ENCODE measurements at places on chromosomes 2 and 18.

DNA sequence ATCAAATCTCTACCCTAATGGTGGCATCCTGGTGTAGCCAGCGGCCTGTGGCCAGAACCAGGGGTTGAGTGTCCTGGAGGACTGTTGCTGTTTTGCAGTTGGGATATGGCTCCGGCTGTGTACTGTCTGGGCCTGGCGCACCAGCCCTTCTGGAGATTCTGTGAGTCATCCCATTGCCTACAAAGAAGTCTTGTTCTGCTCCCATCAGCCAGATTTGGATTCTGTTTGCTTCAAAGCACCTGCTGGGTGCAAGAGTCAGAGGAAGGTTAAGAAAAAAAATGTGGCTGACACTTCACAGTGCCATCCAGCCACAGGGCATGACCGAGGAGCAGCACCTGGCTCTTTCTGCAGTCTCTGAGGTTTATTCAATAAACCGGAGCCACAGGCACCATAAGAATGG lies 41.0 kb upstream of the ASAP2 start:
- DNase-seq, result no peak

DNA sequence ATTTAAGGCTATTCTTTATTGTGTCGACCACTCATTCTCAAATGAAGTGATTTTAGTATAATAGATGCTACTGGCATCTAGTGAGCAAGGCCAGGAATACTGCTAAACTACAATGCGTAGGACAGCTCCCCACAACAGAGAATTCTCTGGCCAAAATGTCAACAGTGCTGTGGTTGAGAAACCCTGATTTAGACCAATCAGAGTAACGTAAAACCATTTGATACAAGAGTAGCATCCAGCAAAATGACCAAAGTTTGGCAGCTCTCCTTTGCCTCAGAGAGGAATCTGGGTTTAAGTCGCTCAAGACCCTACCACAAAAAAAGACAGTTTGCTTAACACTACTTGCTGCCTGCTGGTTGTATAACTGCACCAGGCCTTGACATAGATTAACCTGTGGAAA lies 37.0 kb upstream of the TTN start:
- no peak for DNase-seq

DNA sequence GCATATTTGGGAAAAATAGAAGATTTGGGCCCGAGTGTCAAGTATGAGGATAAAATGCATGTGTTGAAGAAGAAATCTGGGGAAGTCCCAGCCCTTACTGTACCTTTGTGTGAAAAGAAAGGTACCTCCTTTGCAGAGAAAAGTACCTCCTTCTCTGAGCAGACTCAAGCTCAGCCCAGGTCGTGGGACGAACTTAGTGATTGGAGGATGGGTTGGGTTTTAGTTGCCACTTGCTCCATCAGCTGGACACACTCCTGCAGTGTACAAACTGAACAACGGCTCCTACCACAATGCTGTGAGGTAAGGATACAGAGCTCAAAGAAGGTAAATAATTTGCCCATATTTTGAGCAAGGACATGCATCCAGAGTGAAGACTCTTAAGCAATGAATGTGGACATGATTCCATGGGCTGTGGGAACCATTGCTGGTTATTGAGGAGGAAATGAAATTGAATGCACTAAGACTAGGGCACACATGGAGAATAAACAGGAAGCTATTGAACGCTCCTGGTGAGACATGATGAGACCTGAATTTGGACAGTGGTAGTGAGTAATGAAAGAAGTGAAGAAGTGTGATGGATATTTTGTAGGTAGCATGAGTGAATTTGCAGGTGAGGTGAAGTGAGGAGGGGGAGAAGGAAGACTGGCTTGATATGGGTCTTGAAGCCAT lies 49.8 kb upstream of the IL1RL1 start:
- no peak for DNase-seq

DNA sequence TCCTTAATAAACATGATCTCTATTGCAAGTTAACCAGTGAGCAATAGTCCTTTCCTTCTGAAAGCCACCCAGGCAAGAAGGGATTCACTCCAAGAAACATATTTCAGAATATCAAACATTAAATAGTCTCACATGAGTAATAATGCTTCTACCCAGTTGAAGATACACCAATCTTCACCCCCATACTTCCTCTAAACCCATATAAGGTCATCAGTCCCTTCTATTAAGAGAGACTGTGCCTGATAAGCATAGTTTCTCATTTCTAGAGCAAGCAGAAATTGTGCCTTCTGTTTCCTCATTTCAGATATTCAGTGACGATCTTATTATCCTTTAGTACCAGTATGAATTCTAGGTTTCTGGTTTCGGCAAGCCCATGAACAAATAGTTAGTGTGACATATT lies 64.6 kb downstream of the DSEL start:
- DNase-seq, result no peak

- DNase-seq, result no peak
These were observed 290.2 kb downstream of the LPIN1 start for GRCh38 chr2:12036640-12036983.

- DNase-seq, result no peak
These were observed 1.7 kb downstream of the MARS2 start for GRCh38 chr2:197706839-197707207.

GRCh38 chr18:3794537-3795348 lies 344.8 kb downstream of the TGIF1 start:
- no peak for DNase-seq

DNA sequence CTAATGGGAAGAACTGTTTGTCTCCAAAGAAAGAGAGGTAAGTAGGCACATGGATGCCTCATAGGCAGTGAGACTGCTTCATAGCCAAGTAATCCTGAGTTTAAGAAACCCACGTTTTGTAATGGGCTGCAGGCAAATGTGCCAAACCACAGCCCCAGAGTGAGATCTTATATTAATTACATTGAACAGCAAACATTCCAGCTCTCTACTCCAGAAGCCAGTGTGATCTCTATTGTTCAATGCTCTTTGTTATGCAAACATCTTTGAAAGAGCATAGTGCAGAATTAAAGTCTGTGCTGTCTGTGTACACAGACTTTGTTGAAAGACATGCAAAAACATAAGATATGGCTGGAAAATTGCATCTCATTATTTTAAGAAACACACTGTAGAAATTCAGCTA lies 720.8 kb upstream of the REG3G start:
- DNase-seq, result no peak

DNA sequence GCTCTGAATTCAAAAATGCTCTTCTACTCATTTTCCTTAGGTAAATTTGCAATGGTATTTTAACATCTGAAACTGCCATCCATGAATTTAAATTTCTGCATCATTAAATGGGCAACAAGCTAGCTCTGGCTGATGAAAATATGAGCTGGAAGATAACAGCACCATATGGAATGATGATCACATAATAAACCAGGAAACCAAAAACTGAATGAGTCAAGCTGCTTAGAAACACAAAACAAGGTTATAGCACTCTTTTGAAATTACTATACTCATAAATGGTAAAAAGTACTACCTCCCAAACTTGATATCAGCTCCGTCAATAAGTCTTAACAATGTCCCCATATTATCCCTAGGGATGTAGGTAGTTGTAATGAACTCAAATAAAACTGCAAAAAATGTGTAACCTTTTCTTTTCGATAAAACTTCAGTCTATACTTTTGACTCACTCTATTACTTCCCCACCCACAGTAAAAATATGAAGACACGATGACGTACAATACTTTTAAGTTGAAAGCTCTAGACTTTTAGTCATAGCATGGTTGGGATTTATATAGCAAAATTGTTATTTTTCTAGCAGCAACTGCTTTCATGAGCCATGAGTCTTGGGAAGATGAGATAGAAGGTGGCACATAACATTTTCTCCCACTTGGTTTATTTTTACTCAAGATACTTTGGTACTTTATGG lies 396.7 kb downstream of the CDH2 start:
- DNase-seq, result no peak
